Activated CD8-positive, alpha-beta memory T cell treated with anti-CD3 and anti-CD28 coated beads, Interleukin-2, amount 50 U/mL, for 4 hours (primary cell): ENCODE measurements at places on chromosomes 6 and 20.
A peak's percentile ranks its signal among the peaks of the same experiment; 100 is the strongest.

DNA sequence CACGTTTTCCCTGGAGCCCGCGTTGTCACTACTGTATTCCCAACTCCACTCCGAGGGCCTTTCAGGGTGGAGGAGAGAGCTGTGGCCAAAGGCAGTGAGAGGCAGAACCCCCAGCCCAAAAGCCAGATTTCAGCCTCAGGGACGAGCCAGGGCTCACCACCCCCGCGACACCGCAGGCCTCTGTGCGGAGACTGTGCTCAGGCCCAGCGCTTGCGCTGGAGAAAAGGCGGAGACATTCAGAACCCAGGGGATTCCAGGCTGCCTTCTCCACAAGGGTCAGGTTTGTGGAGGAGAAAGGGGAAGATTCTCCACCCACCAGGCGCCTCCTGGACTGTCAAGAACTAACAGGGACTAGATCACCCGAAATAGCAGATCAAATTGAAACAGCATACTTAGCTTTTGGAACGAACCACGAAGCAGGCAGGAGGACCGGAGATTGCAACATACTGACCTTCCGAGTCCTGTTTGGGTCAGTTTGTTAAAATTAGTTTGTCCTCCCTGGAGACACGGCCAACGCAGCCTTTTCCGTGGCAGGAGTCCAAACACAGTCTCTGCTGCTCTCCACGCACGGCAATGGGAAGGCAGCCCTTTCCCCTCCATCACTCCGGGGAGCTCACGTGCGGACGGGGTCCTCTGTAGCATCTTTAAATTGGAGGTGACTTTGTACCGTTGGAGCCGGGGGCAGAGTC lies 14.4 kb downstream of the DLL1 start:
- DNase-seq: no peak

- no peak for DNase-seq
Measured at GRCh38 chr6:2454180-2454579, 208.8 kb upstream of the GMDS start.

DNA sequence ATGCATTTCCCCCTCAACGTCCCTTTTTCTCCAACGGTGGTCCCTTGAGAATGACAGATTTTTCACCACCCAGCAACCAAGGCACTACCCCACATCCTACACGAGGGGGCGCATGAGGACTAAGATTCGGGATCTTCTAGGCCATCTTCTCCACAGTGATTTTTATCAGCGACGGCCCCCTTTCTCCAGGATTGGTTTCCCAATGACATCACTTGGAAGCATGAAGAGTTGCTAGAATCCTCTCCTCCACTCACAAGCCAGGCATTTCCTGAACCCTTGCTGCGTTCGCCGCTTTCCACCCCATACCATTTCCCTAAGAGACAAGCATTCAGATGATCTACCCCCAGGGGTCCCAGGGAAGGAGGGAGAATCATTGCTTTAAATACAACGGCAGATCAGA lies 252.0 kb downstream of the HIVEP2 start:
- DNase-seq: peak; percentile 69

DNA sequence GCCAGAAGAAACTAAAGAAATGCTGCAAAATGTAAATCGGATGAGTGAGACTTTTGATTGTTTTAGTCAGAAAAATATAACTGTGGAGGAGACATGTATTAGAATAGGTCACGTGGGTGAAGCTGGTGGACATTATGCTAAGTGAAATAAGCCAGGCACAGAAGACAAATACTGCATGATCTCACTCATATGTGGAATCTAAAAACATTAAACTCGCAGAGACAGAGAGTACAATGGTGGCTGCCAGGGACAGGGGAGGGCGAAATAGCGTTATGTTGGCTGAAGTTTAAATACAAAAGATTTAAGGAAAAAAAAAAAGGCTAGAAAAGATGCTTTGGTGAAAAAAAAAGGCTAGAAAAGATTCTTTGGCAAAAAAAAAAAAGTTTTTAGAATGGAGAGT lies 63.5 kb upstream of the HDDC2 start:
- DNase-seq: no peak

DNA sequence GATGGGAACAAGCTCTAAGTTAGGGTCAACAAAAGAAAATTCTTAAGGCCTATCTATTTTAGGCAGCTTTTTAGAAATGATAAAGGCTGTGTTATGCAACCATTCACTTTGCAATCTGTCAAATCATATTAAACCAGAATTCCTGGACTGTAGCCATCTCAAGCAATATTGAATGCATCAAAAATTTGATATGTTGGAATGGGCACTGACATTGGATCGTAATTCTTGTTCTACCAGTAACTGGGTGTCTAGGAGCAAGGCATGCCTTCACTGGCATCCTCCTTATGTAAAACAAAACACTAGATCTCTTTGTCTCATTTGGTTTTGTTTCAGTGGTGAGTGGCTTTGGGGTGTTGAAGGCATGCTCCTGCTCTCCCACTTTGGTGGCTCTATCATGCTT lies 145.6 kb downstream of the JARID2 start:
- no peak for DNase-seq

GRCh38 chr20:58359441-58359840 lies 29.6 kb upstream of the VAPB start:
- no peak for DNase-seq

DNA sequence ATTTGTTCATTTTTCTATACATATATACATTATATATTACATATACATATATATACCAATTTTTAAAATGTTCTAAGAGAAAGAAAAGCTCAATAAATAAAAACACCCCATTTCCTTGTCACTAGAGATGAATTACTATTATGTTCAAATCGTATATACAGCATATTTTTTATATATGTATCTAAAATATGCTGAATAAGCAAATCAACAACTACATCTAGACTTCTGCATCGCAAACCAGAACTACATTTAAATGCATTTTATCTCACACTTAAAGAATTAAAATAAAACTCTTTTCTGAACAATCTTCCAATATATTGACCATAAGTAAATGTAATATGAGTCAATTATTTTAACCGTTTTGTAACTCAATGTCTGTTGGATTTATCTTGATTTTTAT lies 133.9 kb downstream of the LAMA2 start:
- DNase-seq: no peak

DNA sequence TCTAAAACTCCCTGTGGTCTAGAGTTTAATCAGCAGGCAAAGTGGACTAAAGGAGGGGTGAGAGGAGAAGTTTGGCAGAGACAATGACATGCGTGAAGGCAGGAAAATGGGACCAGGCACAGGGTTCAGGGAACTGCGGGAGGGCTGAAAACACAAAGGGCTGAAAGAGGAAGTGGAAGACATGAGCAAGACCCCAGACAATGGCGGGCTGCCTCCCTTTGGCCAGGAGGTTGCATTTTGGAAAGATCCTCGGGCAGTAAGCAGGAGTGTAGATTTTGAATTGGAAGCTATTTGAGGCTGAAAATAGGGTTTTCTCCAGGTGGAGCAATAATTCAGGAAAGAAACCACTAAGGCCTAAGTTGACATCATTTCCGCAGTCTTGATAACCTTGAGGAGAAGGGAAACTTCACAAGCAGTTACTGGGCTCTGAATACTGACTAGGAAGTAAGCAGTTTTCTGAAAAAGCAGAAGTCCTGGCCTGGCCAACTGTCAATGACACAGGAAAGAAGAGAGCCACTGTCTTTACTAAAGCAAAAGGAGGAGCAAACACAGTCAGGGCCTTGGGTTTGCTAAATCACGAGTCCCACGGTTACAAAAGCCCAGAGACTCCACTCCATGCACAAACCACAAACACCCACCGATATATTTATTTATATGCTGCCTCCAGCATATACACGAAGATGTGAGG lies 3.4 kb downstream of the LY86 start:
- no peak for DNase-seq

DNA sequence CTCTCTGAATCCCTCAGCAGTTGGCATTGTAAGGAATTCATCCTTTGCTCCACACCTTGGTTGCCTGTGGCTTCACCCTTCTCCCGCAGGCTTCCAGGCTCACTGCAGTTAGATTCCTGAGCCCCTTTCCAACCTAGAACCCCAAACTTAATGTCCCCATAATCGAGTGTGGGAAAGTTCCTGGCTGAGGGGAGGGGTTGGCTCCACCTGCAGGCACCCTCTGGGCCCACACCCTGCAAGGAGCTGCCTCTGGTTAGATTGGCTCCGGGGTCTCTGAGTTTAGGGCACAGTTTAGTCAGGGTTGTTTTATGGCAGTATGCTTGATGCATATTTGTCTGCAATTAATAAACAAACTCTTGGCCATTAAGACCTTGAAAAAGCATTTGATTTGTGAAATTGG lies 63.4 kb downstream of the MTHFD1L start:
- no peak for DNase-seq

GRCh38 chr6:43077981-43078511 lies 1.9 kb downstream of the PTK7 start:
- DNase-seq: no peak

GRCh38 chr6:131574133-131574532 lies 1.1 kb downstream of the ARG1 start:
- no peak for DNase-seq

DNA sequence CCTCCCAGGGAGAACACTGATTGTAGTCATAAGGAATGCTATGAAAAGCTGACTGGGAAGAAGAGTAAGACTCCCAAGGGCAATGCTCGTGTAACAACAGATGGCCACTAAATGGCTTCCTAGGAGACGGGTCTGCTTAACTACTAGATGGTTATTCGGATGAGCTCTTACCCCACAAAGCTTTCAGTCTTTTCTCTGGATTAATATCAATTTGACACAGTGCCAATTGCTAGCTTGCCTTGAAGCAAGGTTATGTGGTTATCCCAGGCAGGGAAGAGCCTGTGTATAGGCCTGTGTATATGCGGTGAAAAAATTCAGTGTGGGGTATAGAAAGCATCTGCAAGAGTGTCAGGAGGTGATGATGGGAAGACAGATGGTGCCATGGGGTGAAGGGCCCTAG lies 86.4 kb upstream of the NOX3 start:
- DNase-seq: no peak

DNA sequence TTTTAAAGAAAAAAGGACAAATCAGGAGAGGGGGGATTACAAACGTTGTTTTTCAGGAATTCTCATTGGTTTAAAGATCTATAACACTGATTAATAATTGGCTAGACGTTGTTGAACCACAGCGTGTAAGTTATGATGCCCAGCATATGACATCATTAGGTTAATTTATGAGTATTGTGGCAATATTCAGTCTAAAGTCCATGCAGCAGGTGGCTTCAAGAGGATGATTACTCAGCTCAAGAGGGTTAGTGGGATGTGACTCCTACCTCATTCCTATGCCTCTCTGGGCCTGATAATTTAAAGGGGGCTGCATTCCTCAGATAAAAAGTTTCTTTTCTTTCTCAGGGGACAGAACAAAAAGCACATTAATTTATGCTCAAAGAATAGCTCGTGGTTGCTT lies 1309.0 kb downstream of the EPHA7 start:
- no peak for DNase-seq

DNA sequence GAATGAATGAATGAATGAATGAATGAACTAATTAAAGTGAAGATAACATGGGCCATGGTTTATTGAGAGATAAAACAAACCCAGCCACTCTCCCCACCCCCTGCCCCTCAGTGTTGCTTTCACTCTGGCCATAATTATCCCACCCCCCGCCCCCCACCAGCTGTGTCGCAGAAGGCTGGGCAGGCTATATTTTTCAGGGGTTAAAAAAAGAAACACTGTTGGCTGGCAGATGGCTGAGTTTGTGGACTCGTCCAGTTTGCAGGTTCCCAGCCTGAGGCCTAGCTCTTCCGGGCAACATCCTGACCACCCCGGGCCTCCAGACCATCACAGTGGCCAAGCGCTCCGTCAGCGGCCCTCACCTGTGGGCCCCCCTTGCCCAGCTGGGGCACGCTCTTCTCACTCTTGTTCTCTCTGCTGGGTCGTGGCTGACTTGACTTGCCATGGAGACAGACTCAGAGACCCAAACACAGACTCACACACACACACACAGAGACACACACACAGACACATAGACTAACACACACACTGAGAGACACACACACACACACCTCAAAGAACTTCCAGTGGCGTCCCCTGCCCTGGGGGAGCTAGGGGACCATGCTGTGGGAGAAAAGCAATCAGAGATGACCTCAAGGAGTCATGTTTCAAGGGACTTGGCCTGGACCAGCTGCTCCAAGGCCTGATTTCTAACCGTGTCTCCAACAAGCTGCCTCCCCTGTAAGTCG lies 2.2 kb upstream of the GRM4 start:
- peak; percentile 10 for DNase-seq

DNA sequence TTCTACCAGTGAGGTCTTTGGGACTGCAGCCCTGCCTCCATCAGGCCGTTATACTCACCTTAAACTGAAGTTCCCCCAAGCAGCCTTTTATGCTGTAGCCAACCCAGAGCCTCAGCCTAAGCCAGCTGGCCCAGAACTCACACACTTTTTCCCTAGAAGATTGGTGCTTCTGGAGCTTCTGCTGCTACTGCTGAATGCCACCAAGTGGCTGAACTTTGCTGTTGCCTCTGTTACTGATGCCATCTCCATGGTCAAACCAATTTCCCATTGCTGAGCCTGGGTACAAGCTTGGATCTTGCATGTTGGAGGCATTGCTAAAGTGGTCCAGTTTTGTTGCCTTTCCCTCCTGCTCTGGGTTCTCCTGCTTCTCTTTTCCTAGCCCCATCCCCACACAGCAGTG lies 15.0 kb upstream of the TBX18 start:
- DNase-seq: no peak

DNA sequence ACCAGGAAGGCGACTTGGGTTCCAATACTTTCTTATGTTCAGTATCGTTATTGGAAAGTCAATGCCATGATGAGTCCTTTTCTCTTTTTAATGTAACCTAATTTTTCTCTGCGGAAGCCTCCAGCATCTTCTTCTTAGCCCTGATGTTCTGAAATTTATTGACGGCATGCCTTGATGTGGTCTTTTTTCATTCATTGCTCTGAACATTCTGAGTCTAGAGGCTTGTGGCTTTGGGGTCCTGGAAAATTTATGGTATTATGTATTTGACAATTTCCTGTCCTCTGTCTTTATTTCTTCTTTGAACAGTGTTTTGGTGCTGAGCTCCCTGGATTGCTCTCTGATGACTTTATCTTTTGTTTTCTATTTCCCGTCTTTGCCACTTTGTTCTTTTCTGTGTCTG lies 28.7 kb upstream of the MAS1 start:
- DNase-seq: no peak

GRCh38 chr20:18001131-18001921 lies 32.5 kb downstream of the MGME1 start:
- no peak for DNase-seq

DNA sequence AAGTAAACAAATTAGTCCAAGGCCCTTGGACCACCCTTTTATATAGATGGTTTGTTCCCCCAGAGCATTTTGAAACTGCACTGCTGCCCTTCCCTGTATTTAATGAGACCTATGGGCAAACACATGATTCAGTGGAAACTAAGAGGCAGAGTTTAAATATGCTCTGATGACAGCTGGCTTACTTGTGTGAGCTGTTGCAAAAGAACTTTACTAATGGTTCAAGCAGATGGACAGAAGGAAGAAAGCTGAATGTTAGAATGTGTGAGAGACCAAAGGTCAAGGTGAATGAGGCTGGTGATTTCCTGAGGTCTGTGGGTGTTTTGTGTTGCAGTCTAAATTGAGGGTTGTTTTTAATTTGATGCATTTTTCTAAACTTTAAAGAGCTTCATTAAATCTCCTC lies 123.0 kb upstream of the CEP162 start:
- no peak for DNase-seq

- DNase-seq: no peak
Measured at GRCh38 chr6:106048336-106048735, 37.8 kb upstream of the PRDM1 start.
